ENCODE measurements at places on chromosomes 12 and 14.

DNA sequence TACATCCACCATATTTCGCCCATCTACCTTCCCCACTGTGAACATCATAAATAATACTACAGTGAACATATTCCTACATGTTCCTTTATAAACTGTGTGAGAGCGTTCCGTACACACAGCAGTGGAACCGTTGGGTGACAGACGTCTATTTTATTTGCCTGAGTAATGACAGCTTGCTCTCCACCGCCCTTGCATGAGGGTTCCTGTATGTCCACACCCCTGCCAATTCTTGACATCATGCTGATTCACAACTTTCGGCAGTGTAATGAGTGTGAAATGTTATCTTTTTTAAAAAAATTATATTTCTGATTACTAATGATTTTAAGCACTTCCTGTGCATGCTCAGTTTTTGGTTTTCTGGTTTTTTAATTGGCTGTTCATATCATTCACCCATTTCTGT, 4.3 kb upstream of the RAD52 start:
- no peak for DNase-seq

- no peak for DNase-seq
These were observed 68.0 kb downstream of the PDE3A start for GRCh38 chr12:20436316-20436715.

- no peak for DNase-seq
These were observed 34.1 kb upstream of the OR10AD1 start for GRCh38 chr12:48237162-48237561.

DNA sequence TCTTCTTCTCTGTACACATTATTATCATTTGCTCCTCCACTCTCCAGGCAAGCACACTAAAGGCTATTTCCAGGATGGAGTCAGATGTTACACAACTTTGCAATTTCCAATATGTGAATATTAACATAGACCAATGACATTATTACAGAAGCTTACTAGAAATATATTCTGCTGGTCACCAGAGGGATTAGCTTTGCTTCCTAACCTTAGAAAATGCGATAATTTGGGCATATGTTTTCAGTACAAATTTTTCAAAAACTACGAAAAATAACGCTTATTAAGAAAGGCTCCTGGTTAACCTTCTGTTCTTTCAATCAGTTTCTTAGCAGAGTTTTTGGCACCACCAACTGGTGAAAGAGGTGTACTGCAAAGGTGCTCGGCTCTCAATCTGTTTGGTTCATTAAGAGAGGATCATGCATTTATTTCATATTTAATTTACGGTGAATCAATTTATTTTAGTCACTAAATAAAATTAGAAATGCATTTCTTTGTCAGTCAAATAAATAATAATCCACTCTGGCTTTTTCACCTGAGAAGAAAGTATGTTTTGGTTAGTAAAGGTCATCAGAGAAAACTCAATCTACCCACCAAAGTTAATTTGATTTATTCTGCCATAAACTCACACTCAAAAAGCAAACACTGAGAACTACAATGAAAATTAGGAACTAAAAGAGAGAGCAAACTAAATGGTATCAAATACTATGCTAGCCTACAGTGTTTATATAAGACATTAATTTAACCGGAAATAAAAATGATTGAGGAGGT, 39.2 kb downstream of the EFCAB11 start:
- DNase-seq, result peak; percentile 30

GRCh38 chr12:82765971-82766705, 79.4 kb downstream of the TMTC2 start:
- DNase-seq, result no peak

DNA sequence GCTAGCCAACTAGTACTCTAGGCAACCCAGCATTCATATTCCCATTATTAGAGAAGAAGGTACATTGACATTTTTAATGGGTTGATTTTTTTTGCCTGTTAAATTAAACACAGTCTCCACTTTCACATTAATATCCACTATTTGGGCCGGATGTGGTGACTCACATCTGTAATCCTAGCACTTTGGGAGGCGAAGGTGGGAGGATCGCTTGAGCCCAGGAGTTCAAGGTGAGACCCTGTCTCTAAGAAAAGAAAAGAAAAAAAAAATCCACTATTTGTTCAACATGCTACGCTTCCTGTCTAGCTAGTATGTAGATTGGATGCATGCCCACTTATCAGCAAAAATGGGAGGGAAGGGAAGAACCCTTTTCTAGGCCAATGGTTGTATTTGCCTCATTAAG, 7.1 kb upstream of the CRADD start:
- DNase-seq, result no peak
